H7 (cell line): ENCODE measurements at places on chromosomes 5 and 9.
A peak's percentile ranks its signal among the peaks of the same experiment; 100 is the strongest.

- no peak for DNase-seq
These were observed 1068.0 kb downstream of the NR2F1-AS1 start for GRCh38 chr5:92513067-92513466.

GRCh38 chr5:128040927-128041326 lies 42.6 kb upstream of the SLC12A2 start:
- no peak for DNase-seq

DNA sequence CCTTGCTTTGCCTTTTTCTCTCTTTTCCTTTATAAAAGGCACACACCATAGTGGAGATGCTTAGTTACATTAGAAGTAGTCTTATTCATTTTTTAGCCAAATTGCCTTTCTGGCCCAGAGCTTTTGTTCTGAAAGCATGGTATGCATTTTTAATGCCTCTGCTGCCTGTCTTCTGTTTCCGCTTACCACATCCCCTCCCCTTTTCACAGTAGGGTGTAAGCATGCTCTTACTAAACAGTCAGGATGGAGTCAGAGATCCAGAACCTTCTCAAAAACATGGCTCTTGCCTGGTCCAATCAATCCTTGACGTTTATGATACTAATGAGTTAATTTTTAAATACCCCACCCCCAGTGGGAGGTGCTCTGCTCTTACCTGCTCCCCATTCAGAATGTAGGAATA lies 22.5 kb downstream of the PPP3R2 start:
- no peak for DNase-seq

GRCh38 chr5:52864371-52864770 lies 76.7 kb downstream of the ITGA1 start:
- no peak for DNase-seq

DNA sequence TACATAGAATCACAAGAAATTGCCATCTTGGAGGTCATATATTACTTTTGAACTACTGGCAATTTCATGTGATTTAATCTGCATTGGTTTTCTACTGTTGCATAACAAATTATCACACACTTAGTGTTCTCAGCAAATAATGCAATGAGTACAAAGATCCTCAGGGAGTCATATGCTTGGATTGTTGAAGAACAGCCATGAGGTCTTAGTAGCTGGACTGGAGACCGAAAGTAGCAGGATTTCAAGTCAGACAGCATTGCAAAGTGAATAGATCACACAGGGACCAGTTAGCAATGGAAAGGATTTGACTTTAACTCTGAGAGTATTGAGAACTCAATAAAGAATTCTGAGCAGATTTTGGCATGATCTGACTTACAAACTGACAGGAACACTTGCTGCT lies 32.2 kb upstream of the FRMD3 start:
- no peak for DNase-seq

GRCh38 chr9:70403618-70404025 lies 10.8 kb downstream of the KLF9 start:
- no peak for DNase-seq

- no peak for DNase-seq
These were observed 187.8 kb downstream of the MEF2C start for GRCh38 chr5:88695232-88695631.

GRCh38 chr9:135146766-135147473 lies 59.5 kb downstream of the OLFM1 start:
- no peak for DNase-seq

GRCh38 chr9:116646661-116647514 lies 40.2 kb upstream of the TRIM32 start:
- DNase-seq: peak; percentile 17

- DNase-seq: no peak
These were observed 28.2 kb upstream of the SCGB3A1 start for GRCh38 chr5:180619563-180619915.

GRCh38 chr5:172064766-172065165 lies 58.3 kb upstream of the FBXW11 start:
- no peak for DNase-seq

GRCh38 chr5:36664766-36665165 lies 58.4 kb downstream of the SLC1A3 start:
- DNase-seq: no peak

DNA sequence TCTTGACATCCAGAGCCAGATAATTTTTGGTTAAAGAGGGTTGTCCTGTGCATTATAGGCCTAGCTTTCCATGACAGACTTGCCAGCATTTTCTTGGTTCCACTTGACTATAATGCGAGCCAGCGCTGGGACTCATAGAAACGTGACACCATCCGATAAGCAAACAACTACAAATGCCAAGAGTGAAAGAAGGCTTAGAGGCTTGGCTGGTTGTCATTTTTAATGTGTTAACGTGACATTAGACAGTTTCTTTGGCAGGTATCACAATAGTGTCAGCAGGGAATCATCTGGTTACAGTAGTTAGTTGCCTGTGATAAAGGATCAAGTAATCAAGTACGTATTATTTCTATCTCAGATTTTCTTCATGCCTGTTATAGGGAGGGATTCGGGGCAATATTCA lies 20.0 kb upstream of the LIFR start:
- no peak for DNase-seq

GRCh38 chr5:136087961-136088871 lies 44.4 kb upstream of the SMAD5 start:
- DNase-seq: no peak

DNA sequence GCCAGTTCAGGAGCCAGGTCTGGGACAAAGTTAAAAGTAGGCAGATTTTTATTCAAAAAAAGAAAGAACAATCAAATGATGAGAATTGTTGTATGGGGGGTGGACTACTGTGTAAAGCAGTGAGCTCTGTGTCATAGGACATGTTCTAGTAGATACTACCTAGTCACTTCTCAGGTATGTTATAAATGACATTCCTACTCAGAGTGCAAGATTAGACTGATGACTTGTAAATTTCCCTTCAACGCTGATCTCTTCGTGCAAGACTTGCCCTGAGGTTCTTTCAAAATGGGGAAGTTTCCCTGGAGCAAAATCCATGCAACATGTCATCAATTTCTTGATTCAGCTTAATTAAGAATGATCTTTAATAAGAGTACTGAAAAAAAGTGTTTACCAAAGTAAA lies 175.1 kb downstream of the RORB start:
- no peak for DNase-seq

DNA sequence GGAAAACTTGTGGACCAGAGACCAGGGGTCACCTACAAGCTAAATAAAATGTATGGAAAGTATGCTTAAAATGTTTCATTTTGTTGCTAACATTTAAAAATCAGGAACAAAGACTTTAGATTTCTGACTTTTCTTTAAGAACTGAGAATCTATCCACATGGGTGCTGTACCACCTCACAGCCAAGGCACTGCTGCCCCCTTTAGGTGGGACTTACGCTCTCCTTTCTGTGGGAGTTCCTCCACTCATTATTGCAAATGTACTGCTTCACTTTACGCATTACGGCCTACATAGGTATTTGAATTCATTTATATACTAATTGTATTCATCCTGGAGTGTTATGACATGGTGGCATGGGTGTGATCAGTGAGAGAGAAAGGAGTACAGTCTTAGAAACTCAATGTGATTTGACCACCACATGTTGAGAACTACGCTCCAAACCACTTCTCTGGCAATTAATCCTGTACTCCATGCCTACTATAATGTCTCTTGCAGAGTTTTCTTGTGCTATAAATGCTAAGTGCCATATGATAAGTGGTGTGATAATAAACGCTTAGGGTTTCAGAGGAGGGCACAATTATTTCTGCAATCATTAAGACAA lies 24.7 kb upstream of the CETN3 start:
- DNase-seq: peak; percentile 19

DNA sequence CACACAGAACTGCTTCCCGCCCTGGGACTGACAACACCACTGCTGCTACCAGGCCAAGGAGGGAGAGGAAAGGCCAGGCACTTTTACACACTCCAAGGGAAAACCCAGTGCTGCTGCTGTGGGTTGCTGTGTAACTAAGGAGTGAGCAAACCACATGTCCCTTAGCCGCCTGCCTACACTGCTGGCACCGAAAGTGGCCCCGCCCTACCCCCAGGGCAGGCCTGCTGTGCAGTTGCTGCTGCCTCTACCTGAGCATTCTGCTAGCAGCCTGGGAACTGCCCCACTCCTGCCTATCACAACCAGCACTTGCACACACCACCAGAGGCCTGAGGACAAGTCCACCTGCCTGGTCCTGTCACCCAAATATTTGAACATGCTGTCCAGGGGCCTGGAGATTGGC lies 740.9 kb downstream of the DTWD2 start:
- DNase-seq: no peak

- DNase-seq: no peak
These were observed 73.5 kb downstream of the IQGAP2 start for GRCh38 chr5:76476474-76477038.

DNA sequence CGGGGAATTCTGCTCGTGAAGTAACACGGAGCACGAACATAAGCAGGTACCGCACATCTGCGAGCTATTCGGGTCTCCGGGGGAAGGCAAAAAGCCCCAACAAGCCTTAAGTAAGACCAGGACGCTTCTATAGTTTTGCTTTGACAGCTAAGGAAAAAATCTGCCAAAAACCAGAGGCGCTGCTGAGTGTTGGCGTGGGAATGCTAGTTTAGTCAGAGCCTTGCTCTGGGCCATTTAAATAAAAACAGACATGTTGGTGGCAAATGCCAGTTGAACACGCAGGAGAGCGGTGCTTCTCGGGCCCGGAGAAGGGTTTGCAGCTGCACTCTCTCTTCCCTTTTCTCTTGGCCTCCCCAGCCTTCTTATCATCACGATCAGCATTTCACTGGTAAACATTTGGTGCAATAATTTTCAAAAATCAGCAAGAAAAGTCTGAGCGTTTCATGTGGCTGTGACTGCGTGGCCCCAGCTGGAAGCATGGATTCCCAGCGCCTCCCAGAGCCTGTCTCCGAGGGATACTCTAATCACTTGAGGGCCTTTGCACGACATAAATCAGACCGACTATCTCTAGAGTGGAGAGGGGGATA lies 6.4 kb upstream of the NOTCH1 start:
- no peak for DNase-seq

DNA sequence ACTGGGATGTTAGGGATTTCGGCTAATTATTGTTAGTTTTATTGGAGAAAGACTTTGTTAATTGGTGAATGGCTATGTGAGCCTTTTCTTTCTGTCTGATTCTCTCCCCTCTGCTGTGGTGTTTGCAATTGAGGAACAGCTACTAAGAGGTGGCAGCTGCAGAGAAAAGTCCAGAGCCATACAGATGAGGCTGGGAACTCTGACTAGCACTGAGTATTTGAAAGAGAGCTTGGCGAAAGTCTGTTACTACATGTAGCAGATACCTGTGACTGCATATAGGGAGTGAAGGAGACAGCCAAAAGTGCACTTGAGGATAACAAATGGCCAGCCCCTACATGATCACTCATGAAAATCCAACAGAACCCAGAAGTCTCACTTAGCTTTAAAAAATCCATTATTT lies 44.3 kb upstream of the HSPB3 start:
- DNase-seq: no peak

- no peak for DNase-seq
These were observed 13.7 kb downstream of the RNU6ATAC start for GRCh38 chr9:134150557-134151214.

DNA sequence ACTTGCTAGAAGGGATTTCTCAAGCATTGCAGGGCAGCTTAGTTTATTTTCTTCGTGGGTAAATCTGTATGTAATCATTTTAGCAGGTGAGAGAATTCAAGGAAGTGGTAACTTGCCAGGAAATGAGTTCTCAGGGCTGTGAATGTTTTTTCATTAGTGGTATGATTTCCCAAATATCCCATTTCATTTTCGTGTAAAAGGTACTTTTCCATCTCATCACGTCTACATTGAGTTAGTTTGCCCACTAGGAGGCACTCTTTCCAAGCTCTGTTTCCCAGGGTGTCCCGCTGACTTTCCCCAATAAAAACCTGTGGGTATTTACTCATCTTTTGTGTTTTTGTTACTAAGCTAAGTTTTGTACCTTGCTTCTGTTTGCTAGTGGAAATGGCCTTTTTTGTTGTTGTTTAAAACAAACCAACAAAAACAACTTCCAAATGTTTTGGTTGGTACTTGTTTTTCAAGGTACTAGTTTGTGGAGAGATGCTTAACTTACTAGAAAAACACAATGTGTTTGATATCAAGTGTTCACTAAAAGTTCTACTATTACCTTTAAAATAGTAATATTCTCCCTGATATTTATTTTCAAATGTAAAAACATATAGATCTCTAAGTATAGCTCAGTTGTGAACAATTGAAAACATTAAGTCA lies 373.6 kb downstream of the ADGRV1 start:
- DNase-seq: peak; percentile 63

DNA sequence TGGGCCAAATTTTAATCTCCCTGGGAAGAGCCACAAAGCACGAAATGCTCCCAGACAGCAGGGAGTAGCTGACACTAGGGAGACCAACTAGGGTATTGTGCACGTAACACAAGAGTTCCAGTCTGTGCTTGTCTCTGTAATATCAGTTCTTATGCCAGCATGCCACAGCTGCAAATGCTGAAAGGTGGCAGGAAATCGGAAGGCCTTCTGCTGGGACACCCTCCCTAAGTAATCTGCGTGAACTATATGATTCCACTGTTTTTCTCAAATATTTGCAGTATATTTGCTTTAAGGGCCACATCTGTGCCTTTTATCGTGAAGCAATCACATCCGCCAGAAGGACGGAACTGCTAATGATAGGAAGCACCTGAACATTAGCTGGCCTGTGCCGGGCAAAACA lies 12.6 kb downstream of the VLDLR start:
- DNase-seq: no peak

DNA sequence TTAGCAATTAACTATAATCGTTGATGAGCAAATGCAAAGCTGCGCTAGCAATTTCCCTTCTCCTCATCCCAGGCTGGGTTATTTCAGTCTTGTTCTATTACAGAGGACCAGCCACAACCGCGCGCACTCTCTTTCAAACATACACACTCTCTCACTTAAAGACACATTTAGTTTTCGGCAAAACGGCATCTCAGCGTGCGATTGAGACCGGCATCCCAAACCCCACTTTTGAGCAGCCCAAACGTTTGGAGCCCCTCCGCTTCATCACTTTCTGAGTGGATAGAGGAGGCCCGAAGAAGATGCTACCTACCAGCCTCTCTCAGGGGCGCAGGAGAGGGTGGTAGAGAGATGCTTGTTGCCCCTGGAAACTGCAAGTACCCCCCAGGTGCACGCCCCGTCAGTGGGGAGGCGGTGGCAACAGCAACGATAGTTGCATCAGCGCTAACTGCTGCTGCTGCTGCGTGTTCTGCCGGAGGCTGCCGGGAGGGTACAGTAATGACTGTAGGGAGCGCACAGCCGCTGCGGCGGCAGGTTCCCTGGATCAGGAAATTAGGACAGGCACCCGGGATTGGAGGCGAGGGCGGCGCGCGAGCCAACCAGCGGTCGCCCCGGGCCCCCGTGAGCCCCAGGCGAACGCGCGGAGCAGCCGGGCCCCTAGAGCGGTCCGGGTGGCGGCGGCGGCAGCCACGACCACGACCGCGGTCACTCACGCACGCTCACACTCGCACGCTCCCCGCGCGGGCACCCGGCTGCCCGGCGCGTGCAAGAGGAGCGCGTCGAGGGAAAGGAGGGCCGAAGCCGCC lies 467 bp upstream of the VLDLR start:
- peak; percentile 91 for DNase-seq

- DNase-seq: no peak
These were observed 117.5 kb upstream of the BOD1 start for GRCh38 chr5:173733831-173734501.

- no peak for DNase-seq
These were observed 17.9 kb upstream of the ASS1 start for GRCh38 chr9:130426883-130427282.
